Activated T-cell treated with anti-CD3 and anti-CD28 coated beads, Interleukin-2, amount 50 U/mL, for 72 hours (primary cell): ENCODE measurements at places on chromosomes 5 and 9. TPM values are rescaled to one million over a fixed set of nuclear protein-coding genes. Genes with fewer than 3 reads are reported as not detected.

Gene PARP8
- total RNA-seq = 53.3 TPM

Gene PCDHB12
- not detected for total RNA-seq

Gene CDKN2B
- 1.3 TPM for total RNA-seq

Gene ANKRD33B
- 6.2 TPM for total RNA-seq

Gene C7
- not detected for total RNA-seq

Gene CCDC152
- total RNA-seq = 10.5 TPM

Gene AQP7
- not detected for total RNA-seq

Gene C5orf58
- total RNA-seq = not detected

Gene BTNL8
- 0.74 TPM for total RNA-seq

Gene CD180
- total RNA-seq = 0.14 TPM

Gene CARD9
- total RNA-seq = 1.6 TPM

Gene OR1J1
- total RNA-seq = not detected

Gene ANKRD31
- 0.58 TPM for total RNA-seq

Gene F12
- 6.5 TPM for total RNA-seq

Gene PAEP
- not detected for total RNA-seq

Gene ZNF354C
- 8.3 TPM for total RNA-seq

Gene OR1J2
- total RNA-seq = not detected

Gene MSH3
- 22.0 TPM for total RNA-seq

Gene KIF27
- 5.4 TPM for total RNA-seq

Gene GPR150
- total RNA-seq = 1.1 TPM

Gene ADAMTS2
- not detected for total RNA-seq

Gene LPAR1
- total RNA-seq = not detected

Gene GNPDA1
- total RNA-seq = 28.0 TPM

Gene F2RL1
- total RNA-seq = 1.6 TPM

Gene SLF1
- 10.7 TPM for total RNA-seq

Gene KLF9
- 35.4 TPM for total RNA-seq

Gene FCN1
- not detected for total RNA-seq

Gene TMEM167A
- 65.1 TPM for total RNA-seq

Gene BAAT
- 0.19 TPM for total RNA-seq

Gene LCP2
- total RNA-seq = 162 TPM

Gene ESM1
- not detected for total RNA-seq

Gene ZBTB6
- 10.0 TPM for total RNA-seq

Gene ARSI
- not detected for total RNA-seq

Gene ADAMTSL2
- 0.07 TPM for total RNA-seq

Gene TTLL11
- 2.6 TPM for total RNA-seq

Gene SPATA31A3
- total RNA-seq = not detected

Gene RPL7A
- 2,856 TPM for total RNA-seq

Gene PFN3
- not detected for total RNA-seq

Gene SPINK13
- not detected for total RNA-seq

Gene FAM78A
- 38.0 TPM for total RNA-seq

Gene STC2
- total RNA-seq = 59.3 TPM

Gene ADRB2
- 1.8 TPM for total RNA-seq

Gene SEC61B
- total RNA-seq = 121 TPM

Gene DBH
- not detected for total RNA-seq

Gene NTNG2
- total RNA-seq = 5.4 TPM

Gene PCDHGB3
- total RNA-seq = 0.28 TPM

Gene SNCAIP
- total RNA-seq = not detected
